ENCODE measurements at places on chromosomes 11 and 22.

GRCh38 chr11:13343067-13343466 is 65.5 kb downstream of the BMAL1 start:
- DNase-seq = no peak

DNA sequence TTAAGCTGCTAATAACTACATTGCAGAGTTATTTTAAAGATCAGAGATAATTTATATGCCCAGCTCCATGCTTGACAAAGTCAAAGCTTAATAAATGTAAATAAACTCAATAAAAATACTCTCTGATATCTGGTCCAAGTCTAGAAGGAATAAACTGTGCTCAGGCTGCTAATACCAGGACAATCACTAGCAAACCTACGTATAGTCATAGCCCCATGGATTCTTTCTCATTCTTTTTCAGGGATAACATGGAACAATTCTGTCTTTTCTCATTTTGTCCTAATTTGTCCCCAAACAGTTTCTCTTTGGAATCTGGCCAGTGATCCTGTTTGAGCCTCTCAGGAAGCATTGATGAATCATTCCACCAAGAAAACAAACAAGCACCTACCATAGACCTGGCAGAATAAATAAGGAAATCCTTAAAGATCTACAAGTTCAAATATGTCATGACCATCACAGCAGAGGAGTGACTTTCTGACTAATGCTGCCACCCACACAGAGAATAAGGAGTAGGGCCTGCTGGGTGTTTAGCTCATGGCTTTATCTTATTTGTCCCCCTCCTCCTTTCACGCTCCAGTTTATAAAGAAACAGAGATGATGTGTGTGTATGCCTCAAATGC is 14.1 kb upstream of the B3GNT6 start:
- DNase-seq = no peak

DNA sequence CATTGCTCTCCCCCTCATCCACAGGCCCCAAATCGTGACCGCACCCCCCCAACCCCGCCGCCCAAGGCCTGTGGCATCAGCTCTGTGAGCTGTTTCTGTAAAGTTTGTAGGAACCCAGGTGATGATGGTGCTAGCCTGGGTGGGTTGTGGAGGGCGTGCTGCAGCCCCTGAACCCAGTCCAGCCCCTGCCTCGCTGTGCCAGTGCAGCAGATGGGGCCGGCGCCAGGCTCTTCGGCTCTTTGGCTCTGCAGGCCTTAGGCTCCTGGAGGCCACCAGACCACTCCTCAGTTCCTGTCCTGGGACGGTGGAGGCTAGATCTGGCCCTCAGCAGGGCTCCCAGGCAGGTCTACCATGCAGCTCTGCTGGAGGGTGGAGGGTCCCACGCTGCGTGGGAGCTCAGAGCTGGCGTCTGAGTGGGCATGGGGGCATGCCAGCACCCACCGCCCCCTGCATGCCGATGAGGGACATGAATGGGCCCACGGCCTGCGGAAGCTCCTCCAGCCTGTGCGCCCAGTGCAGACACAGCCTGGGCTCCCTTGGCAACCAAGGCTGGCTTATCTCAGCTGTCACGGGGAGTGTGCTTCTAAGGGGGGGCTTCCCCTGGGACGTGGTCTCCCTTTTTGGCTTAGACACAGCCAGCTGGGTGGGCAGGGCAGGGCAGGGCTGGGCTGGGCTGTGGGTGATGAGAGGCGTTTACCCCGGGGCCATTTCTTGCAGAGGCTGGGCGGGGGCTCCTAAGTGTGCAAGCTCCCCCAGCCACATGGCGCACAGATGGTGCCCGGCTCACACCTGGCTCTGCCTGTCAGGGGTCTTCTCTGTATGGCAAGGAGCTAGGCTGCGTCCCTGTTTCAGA is 1187.6 kb downstream of the BRD1 start:
- DNase-seq = no peak

DNA sequence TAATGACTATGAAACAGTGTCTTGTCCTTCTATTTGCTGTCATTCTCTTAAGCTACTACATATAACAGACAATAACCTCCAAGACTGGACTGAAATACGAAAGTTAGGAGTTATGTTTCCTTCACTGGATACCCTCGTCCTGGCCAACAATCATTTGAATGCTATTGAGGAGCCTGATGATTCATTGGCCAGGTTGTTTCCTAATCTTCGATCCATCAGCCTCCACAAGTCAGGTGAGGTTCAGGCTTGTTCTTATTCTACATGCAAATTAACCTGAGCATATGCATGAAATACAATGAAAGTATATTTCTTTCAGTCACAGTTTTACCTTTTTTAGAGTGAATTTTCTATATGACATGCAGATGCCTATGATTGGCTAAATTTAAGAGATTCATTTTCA is 31.2 kb downstream of the TBCEL start:
- DNase-seq = no peak

- no peak for DNase-seq
Measured at GRCh38 chr11:417652-418342, 3.0 kb upstream of the SIGIRR start.

DNA sequence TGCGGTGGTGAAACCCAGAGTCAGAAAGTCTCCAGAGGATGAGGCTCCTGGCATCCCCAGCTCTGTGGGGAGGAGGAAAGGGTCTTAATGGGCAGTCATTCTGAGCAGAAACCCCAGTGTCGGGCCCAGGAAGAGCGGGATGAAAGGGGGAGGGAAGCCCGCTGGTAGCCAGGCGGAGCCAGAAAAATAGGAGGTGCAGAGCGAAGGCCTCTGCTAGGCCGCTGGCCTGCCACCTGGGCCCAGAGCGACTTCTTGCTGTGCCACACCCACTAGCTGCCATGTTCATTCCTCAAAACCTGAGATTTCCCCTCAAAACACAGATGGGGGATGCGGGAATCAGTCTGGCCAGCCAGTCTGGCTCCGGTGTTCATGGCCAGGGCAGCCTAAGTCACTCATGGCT is 650 bp upstream of the POU2AF3 start:
- DNase-seq = no peak

- no peak for DNase-seq
Measured at GRCh38 chr11:34540870-34541269, 27.3 kb upstream of the ELF5 start.

- no peak for DNase-seq
Measured at GRCh38 chr22:19233189-19233661, 54.7 kb upstream of the SLC25A1 start.

DNA sequence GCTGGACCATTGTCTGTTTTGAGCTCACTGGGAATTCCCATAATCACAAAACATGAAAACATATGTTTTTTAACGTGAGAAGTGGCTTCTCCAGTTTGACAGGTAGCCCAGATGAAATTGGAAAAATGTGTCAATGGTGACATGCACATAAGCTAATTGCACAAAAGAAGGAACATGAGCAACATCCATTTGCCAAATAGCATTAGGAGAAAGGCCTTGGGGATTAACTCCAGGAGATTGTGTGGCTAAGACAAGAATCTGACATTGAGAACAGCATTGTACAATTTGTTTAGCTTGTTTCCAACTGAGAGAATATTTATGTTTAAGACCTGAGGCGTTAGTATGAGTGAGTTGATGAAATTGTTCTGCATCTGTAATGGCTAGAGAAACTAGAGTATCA is 147.0 kb upstream of the API5 start:
- no peak for DNase-seq

GRCh38 chr11:113397212-113397611 is 9.6 kb downstream of the ANKK1 start:
- DNase-seq = no peak

DNA sequence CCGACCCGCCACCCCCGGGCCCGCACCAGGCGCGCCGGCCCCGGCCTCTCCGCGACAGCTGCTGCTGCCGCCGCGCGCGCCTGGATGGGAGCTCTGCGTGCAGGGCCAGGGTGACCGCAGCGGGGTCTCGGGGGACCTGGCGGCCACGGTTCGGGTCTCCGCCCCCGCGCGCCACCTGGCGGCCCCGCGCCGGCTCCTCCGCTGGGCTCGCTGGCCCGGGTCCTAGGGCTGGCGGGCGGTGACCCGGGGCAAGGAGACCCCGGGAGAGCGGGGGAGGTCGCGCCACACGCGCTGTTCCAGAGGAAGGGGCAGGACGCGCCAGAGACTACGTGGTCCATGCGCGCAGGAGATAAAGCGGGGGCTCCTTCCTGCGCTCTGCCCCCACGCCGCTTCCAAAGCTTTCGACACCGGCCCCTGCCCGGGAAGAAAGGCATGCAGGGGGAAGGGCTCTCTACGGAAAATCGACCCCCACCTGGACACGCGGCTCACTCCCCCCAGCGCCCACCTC is 562 bp downstream of the SHANK2 start:
- no peak for DNase-seq

DNA sequence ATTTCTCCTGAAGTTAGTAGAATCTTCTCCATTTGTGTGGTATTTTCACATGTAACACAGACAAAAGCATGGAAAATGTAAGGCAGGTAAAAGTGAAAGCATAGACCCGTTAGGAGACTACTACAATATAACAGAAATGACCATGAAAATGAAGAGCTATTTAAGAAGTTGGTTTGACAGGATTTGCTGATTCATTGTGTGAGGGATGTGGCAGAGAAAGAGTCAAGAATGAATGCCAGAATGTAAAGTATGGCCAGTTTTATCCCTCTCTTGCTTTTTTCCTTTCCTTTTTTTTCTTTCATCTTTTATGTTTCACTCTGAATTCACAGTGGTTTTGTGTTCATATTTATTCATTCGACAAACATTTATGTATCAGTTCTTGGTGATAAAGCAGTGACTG is 115.9 kb downstream of the ARFGAP2 start:
- DNase-seq = no peak

DNA sequence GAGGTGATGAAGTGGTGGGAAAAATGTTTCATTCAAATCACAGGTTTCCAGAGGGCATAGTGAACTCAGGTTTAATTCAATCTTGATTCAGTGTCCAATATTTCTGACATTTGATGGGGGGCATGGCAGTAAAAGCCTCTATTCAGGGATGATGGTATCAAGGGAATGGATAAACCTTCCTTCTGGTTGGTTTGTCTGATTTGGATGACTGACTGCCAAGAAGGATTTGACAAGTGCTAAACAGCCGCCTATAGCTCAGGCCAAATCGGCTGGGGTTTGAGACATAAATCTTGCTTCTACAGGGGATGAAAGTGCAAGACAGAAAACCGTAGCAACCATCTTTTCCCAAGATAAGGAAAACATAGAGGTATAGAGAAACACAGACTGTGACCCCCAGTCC is 121.8 kb upstream of the C11orf87 start:
- DNase-seq = no peak

Data from CD4-positive, alpha-beta T cell (primary cell).